ENCODE measurements at places on chromosomes 11 and 22.

DNA sequence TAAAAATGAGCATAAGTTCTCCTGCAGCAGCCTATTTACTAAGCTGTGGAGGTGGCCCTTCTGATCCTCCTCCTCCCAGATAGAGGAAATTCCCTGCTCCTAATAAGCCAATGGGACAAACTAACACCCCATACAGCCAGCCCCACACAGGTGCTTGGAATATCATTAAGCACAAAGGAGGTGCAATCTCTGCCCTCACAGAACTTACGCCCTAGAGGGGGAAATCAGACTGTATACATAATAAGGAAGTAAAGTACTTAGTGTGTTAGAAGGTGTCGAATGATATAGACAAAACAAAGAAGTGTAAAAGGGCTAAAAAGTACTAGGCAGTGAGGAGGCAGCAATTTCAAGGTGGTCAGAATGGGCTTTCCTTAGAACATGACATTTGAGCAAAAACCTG is 5.8 kb downstream of the MS4A12 start:
- DNase-seq: no peak

DNA sequence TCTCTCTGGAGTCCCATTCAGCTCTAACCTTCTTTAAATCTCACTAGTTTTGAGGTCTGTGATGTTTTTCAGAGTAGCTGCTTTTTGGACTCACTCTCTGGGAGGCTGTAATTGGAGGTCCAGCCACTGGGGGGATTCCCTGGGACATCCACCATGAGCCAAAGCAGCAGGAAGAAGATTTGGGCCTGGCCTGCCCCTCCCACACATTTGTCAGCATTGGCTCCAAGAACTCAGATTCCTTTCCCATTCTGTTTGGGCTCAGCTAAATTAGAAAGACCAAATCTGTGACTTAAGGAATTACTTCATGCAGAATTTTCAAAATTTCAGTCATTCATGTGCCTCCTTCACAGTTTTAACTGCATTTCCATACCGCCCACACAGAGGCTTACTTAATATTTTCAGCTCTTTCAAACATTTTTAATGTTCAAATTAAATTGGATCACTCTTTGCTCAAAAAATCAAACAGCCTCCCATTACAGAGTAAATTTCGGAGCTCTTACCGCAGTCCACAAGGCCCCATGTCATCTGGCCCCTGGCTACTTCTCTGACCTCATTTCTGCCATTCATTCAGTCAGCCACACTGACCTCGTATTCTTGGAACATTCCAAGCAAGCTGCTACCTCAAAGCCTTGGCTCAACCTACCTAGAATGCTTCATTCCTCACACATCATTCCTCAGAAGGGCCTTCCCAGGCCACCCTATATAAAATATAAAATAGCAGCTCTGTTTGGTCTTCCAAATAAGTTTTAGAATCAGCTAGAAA is 54.5 kb upstream of the RRAS2 start:
- DNase-seq: no peak

DNA sequence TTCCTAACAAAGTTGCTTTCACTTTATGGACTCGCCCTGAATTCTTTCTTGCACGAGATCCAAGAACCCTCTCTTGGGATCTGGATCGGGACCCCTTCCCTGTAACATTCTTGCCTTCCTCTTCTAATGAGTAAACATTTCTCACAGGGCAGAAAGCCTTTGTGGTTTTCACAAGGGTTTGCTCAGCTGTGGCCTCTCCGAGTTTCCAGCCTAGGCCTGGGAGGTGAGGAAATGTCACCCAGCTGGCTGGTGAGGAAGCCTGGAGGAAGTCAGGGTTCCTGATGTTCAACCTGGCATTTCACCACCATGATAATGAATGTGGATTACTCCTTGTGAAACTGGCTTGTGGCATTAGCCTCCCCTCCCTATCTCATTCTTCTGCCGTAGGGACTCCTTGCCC is 224.9 kb downstream of the DSCAML1 start:
- no peak for DNase-seq

DNA sequence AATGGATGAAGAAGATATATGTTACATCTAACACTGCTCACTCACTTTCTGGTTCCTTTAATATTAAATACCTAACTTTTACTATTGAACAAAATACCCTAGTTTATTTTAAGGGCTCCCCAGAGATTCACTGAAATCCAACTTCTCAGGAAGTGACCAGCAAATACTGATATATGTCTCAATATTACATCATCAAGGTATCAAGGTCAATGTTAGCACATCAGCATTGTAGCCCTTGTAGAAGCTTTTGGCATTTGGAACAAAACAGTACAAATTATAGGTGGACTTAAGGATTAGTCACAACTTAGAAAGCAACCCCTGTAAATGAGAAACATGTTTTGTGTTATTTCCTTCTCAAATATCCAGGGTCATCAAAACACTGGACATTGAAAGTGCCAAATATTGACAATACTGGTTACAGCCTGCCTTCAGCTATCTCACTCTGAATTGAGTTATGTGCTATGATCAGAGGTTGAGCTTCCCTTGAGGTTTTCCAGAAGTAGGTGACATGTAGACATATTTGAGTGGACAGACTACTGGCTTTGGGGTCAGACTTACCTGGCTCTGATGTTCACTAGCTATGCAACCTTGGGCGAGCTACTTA is 1.9 kb upstream of the ATL3 start:
- no peak for DNase-seq

GRCh38 chr11:19193916-19194315 is 7.9 kb downstream of the CSRP3 start:
- DNase-seq: no peak

DNA sequence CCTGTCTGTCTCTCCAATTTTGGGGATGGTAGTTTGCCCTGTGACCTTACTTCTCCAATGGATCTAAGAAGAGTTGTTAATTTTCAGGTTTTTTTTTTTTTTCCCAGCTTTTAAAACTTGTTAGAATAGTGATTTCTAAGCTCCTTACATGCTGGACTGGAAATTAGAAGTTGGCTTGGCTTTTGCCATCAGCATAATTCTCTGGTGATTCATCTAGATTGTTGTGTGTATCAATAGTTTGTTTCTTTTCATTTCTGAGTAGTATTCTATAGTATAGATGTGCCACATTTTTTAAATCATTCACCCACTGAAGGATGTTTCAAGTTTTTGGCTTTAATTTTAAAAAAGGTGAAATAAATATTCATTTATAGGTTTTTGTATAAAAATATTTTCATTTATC is 51.4 kb downstream of the ADAMTS15 start:
- DNase-seq: no peak

- no peak for DNase-seq
Observed at GRCh38 chr11:44193856-44194255, 98.4 kb downstream of the EXT2 start.

- DNase-seq: no peak
Observed at GRCh38 chr11:2571598-2572281, 126.9 kb downstream of the KCNQ1 start.

GRCh38 chr11:113167599-113167998 is 146.8 kb upstream of the TTC12 start:
- DNase-seq: no peak

DNA sequence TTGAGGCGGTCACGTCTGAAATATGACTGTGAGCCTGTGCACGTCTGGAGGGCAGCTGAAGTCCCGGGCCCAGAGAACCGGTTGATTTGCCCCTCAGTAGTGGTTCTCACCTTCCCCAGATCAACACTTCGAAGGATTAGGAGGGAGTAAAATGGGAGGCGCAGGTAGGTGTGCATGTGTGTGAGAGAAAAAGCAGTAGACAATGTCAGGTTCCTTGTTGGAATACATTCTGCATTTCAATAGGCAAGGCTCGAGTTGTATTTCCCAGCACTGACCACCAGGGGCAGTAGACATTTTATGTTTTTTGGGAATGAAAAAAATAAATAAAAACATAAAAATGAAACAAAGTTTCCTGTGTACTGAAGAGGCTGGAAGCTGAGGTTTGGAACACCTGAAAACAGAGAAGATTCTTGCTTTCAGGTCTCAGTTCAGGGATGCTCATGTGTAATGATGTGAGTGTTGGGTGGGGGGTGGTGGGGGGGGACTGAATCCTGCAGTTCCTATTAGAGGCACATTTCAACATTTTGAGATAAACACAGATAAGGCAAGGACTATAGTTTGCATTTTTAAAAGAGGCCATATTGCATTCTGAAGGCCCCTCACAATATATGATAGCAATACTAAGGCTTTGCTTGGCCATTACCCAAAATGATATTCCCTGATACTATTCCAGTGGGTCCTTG is 333.9 kb downstream of the CADM1 start:
- DNase-seq: no peak

DNA sequence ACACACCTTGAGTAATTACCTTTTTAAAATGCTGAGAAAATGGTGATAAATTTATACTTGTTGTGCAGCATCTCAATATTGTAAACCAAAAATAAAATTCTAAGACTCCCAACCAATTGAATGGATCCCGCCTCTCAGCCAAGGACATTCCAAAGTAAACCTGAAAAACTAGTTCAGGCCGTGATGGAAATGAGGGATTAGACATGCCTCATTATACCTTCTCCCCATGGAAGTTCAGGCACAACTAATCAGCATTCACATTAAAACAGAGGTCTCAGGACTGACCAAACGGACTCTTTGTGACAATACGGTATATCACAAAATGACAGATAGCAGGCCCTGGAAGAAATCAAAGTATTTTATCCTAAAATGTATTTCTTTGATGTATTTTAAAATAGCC is 907.4 kb upstream of the RAG2 start:
- no peak for DNase-seq

DNA sequence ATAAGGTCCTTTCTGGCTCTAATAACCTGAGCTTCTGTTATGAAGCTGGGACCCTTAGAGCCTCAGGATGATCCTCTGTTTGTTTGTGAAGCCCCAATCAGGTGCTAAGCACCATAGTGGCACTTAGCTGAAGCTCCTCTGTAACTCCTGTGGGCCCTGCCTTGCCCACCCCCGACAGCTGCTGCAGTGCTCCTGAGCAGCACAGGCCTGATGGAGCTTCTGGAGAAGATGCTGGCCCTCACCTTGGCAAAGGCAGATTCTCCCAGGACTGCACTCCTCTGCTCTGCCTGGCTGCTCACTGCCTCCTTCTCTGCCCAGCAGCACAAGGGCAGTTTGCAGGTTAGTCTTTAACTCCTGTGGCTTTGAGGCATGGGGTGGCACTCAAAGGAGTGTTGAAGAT is 19.0 kb upstream of the CCDC134 start:
- peak; percentile 3 for DNase-seq

- peak; percentile 48 for DNase-seq
Observed at GRCh38 chr11:61797263-61797944, 4.7 kb downstream of the FEN1 start.

DNA sequence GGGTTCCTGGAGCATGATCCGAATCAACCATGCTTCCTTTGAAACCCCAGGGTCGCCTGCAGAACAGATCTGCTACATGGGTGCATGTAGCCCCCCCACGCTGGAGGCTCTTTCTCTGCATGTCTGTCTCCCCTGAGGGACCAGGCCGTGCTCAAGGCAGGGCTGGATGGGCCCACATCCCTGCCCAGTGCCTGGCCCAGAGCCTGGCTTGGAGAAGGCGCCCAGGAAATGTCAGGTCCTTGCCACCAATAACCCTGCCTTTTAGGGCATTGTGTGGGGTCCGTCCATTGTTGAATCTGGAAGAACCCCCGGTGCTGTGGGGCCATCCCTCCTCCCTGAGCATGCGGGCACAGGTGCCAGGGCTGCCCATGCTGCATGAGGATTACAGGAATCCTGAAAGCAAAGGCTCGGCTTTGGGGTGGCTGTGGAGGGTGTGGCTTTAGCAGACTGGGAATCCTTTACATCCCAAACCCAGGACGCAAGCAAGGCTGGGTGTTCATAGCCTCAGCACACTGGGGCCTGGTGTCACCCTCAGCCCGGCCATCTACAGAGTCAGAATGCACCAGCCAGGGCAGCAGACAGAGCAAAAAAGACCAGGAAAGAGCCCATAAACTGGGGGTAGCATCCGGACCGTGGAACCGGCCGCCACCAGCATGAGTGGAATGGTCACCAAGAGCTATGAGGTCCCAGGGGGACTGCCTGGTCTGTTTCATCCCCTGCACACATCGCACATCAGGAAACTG is 48.2 kb downstream of the RTL6 start:
- DNase-seq: no peak

DNA sequence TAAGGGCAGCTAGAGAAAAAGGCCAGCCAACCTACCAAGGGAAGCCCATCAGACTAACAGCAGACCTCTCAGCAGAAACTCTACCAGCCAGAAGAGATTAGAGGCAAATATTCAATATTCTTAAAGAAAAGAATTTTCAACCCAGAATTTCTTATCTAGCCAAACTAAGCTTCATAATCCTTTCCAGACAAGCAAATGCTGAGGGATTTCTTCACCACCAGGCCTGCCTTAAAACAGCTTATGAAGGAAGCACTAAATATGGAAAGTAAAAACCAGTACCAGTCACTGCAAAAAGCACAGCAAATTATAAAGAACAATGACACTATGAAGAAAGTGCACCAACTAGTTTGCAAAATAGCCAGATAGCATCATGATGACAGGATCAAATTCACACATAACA is 30.6 kb upstream of the CASP12 start:
- no peak for DNase-seq

DNA sequence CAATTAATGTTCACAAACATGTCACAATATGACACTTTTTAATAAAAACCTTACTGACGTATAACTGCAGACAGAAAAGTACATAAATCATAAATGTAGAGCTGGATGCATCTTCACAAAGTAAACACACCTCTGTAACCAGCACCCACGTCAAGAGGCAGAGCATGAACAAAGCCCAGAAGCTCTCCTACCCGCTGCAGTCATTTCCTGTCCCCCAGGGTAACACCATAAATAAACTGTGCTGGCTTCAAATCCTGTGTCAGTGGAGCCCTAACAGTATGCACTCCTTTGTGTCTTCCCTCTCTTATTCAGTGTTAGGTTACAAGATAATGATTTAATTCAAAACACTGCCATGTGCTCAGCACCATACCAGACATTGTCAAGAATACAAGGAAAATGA is 5.7 kb downstream of the SYT13 start:
- no peak for DNase-seq
